ENCODE measurements at places on chromosomes 16 and 17.

- no peak for DNase-seq
These were observed 154.4 kb upstream of the FOXF1 start for GRCh38 chr16:86355951-86356350.

GRCh38 chr17:673200-673681 is 41.4 kb downstream of the VPS53 start:
- no peak for DNase-seq

- no peak for DNase-seq
These were observed 11.4 kb upstream of the SLC38A10 start for GRCh38 chr17:81306491-81306890.

DNA sequence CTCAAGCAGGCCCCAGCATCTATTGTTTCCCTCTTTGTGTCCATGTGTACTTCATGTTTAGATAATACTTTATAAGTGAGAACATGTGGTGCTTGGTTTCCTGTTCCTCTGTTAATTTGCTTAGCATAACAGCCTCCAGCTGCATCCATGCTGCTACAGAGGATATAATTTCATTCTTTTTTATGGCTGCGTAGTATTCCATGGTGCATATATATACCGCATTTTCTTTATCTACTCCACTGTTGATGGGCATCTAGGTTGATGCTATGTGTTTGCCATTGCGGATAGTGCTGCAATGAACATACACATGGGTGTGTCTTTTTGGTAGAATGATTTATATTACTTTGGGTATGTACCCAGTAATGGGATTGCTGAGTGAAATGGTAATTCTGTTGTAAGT is 31.4 kb upstream of the SCNN1B start:
- no peak for DNase-seq

- no peak for DNase-seq
These were observed 221.0 kb upstream of the CDH13 start for GRCh38 chr16:82405736-82406135.

GRCh38 chr16:55671206-55671973 is 15.6 kb downstream of the SLC6A2 start:
- no peak for DNase-seq

DNA sequence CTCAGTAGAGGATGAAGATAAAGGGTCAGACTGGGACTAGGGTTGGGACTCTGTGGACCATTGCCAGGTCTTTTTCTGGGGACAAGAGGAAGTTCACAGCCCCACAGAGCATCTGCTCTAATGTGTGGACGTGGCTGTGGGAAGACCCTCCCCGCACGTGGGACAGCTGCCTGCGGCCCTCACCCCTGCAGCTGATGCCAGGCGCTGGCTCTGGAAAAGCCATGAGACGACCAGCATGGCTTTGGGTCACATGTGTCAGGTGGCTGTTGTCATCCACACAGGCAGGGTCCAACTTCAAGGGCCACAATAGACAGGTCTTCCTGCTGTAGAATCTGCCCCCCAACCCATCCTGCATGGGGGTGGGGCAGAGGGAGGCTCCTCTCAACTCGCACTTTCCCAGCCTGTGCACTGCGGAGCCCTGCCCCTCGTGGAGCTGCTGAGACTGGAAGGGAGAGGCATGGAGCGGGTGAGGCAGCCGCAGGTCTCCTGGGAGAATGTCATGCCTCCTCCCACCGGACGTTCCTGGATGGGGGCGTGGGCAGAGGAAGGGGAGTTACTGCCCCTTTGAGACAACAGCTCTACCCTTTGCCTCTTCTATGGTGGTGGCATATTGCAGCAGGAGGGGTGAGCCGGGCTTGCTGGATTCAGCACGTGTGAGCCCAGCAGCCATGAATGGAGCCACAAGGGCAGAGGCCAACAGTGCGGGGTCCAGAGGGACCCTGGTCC is 53.4 kb downstream of the PIMREG start:
- DNase-seq = no peak

Data from activated CD8-positive, alpha-beta memory T cell treated with anti-CD3 and anti-CD28 coated beads for 1 hour (primary cell).